ENCODE measurements at places on chromosomes 2 and 18.
A peak's percentile ranks its signal among the peaks of the same experiment; 100 is the strongest.

DNA sequence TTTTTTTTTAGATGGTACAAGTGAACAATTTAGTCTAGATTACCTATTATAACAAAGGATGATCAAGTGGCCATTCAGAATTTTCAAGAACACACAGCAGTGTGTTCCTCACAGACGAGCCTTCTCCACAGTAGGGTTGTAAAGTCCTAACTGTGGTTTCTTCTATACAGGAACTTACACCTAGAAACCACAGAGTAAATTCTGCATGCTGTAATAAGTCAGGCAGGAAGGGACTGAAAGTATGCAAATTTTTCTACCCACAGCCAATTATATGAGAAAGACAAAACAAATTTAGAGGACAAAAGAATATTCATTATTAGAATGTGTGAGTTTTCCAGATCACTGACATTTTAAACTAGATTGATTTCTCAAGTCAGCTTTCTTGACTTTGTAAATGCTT lies 99.5 kb downstream of the RBMS1 start:
- DNase-seq: no peak

DNA sequence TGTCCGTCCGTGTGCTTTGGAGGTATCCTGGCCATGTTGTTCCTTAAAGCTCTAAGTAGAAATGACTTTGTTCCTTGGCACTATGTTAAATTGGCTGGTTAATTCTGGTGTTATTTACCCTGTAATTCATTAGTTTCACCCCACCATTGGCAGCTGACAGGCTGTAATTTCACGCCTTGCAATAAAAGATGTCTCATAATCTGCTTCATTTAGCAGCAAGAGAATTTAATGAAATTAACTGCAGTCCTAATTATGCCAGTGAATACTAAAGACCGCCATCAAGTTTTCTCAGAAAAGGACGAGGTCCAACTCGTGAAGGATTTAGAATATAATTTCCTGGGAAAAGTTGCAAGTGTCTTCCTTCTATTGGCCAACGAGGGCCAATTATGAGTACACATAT lies 319.2 kb downstream of the GBX2 start:
- no peak for DNase-seq

DNA sequence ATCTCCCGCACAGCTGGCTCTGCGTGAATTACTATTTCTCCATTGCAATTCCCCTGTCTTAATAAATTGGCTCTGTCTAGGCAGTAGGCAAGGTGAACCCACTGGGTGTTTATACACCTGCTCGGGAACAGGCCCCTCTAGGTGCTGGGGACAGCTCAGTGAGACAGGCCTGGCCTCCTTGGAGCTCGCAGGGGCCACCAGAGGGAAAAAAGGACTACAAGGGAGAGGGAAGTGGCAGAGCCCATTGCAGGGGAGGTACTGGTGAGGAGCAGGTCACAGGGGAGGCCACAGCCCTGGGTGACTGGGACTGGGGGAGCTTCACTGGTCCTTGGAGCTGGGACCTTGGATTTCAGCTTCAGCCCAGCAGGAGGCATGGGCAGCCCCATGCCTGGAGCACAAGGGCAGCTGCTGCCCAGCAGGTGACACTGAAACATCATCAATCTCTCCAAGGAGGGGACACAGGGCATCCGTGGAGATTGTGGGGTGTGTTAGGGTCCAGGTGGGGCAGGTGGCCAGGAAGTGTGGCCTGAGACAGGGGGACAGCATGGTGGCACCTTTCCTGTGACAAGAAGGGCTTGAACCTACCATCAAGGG lies 31.2 kb downstream of the NGEF start:
- no peak for DNase-seq

- DNase-seq: no peak
Measured at GRCh38 chr2:505941-506340, 171.3 kb downstream of the TMEM18 start.

DNA sequence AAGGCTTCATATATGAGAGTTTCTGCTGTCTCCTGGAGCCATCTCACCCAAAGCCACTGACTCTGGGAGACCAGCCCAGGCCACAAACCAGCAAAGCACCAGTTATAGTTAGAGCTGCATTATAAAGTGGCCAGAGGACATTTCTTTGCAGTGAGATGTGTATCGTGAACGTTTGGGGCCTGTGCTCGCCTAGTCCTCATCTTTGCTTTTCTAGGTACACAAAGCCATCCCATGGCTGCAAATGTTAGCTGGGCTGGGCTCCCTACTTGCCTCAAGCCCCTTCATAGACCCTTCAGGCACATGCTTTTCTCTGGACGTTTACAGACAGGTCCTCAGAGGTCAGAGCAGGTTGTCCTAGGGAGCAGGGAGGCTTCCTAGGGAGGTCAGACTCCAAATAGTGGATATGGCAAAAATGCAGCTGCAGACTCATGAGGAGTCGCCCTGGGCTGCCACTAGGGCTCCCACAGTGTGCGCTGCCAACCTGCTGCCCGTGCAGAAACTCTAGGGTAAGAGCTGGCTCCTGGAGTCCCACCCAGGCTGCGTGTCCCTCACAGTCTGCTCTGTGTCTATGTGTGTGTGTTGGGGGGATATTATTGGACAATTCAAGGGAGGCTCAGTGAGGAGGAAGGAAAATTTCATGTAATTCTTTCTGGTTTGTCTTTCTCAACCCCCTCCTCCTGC lies 141.0 kb downstream of the RPIA start:
- no peak for DNase-seq

GRCh38 chr2:159863526-159864160 lies 65.6 kb upstream of the CD302 start:
- no peak for DNase-seq

GRCh38 chr2:184938221-184938985 lies 340.1 kb downstream of the ZNF804A start:
- no peak for DNase-seq

GRCh38 chr2:239278361-239278760 lies 122.5 kb downstream of the HDAC4 start:
- no peak for DNase-seq

DNA sequence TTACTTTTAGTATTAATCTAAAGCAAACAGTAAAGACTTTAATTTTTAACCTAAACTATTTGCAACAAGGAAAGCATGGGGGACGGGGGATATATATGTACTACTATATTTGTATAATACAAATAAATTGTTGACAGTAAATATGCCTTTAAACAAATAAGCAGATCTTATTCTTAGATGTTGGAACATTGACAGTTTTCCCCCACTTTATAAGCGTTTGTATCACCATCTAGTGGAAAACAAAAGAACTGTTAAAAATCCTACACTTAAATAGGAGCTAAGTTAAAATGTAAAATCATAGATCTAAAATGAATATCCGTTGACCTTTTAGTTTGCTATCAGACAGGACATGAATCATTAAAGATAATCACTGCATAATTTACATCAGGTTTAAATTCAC lies 50.0 kb downstream of the RBBP8 start:
- no peak for DNase-seq

- no peak for DNase-seq
Measured at GRCh38 chr2:3644246-3644525, 13.8 kb upstream of the ALLC start.

DNA sequence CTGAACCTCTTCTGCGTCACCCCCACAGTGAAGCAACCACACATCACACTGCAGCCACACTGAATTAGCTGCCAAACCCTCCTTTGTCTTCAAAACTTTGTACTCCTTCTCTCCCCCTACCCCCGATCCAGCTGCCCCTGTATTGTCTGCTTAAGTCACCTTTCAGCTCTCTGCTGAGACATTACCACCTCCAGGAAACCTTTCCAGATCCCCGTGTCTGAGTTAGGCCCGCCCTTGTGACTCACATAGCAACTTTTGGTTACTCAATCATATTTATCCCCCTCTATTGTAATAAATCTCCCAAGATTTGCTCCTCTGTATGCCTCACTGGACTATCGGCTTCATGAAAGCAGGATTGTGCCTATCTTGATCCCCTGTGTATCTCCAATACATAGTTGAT lies 82.8 kb upstream of the CDCA7 start:
- DNase-seq: no peak

GRCh38 chr2:37365669-37366068 lies 21.2 kb downstream of the QPCT start:
- DNase-seq: peak; percentile 16

DNA sequence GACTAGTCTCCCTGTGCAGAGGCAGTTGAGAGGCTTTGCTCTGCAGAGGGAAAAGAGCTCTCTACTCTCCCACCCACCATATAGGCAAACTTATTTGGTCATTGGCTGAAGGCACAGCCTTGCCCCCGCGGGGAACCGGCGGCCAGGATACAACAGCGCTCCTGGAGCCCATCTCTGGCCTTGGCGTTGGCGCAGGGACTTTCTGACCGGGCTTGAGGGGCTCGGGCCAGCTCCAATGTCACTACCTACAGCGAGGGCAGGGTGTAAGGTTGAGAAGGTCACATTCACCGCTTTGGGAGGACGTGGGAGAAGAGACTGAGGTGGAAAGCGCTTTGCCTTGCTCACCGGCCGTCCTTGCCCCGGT lies 2.2 kb downstream of the ONECUT2 start:
- DNase-seq: no peak

DNA sequence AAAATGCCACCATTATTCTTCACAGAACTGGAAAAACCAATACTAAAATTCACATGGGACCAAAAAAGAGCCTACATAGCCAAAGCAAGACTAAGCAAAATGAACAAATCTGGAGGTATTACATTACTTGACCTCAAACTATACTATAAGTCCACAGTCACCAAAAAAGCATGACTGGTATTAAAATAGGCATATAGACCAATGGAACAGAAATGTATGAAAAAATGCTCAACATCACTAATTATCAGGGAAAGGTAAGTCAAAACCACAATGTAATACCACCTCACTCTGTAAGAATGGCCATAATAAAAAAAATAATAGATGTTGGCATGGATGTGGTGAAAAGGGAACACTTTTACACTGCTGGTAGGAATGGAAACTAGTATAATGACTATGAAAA lies 158.6 kb downstream of the CDH2 start:
- no peak for DNase-seq

DNA sequence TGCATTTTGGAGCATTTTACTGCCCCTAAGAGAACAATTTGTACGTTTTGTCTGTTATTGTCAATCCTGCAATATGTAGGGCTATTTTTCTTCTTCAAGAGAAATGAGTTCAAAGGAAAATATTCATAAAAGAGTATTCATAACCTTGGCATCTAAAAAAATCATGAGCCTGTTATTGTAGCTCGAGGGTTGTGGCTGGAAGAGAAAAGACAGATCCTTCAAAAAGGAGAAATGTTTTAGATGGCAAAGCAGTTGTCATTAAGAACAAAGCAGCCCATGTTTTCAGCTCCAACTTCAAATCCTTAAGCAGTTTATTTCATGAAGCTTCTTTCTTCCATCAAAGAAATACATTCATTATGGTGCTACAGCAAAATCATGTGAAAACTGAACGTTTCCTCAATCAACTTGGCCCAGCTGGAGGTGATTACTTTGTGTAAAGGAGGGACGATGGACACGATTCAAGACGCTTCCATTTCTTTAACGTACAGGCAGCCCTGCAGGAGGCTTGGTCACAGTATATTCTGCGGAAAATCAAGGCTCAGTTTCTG lies 31.4 kb downstream of the QPCT start:
- no peak for DNase-seq

- no peak for DNase-seq
Measured at GRCh38 chr2:121480826-121481225, 49.9 kb upstream of the RNU4ATAC start.

- DNase-seq: no peak
Measured at GRCh38 chr2:73892631-73893329, at the start of gene ACTG2. Gene ACTG2, plus strand, starts transcription at chr2:73893008. Its CDS starts 8,304 bp downstream, at chr2:73901312.

- DNase-seq: no peak
Measured at GRCh38 chr2:237752761-237753165, 45.8 kb upstream of the RBM44 start.

DNA sequence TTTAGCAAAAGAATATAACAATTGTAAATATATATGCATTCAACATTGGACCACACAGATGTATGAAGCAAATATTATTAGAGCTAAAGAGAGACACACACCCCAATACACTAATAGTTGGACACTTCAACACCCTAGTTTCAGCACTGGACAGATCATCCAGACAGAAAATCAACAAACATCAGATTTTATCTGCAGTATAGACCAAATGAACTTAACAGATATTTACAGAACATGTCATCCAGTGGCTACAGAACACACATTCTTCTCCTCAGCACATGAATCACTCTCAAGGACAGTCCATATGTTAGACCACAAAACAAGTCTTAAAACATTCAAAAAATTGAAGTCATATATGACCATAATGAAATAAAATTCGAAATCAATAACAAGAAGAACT lies 22.1 kb upstream of the EVA1A start:
- no peak for DNase-seq

GRCh38 chr2:105141099-105141614 lies 100.4 kb upstream of the GPR45 start:
- DNase-seq: no peak
